ENCODE measurements at places on chromosomes 16 and 17.

GRCh38 chr17:48472411-48473281, 42.6 kb upstream of the SKAP1 start:
- DNase-seq, result peak; percentile 47

DNA sequence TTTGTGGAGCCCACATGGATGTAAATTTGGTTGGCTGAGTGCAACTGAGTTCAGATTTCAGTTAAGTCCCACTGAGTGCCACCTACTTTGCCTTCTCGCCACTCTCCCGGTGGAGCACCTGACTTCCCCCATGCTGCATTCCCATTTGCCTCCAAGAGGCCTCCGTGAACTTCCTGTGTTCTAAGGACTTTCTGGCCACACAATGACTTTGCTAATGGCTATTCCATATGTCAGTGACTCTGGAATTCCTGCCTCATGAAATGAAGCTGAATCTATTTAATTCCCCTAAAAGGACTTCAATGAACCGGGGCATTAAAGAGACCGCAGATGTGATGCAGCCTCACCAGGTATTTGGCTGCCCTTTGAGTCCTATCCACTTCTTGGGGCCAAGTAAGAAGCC, 29.9 kb downstream of the ABCC12 start:
- no peak for DNase-seq

GRCh38 chr17:8371786-8372185, 4.7 kb downstream of the KRABD2 start:
- no peak for DNase-seq

GRCh38 chr16:53768593-53768992, 64.6 kb downstream of the FTO start:
- peak; percentile 59 for DNase-seq

DNA sequence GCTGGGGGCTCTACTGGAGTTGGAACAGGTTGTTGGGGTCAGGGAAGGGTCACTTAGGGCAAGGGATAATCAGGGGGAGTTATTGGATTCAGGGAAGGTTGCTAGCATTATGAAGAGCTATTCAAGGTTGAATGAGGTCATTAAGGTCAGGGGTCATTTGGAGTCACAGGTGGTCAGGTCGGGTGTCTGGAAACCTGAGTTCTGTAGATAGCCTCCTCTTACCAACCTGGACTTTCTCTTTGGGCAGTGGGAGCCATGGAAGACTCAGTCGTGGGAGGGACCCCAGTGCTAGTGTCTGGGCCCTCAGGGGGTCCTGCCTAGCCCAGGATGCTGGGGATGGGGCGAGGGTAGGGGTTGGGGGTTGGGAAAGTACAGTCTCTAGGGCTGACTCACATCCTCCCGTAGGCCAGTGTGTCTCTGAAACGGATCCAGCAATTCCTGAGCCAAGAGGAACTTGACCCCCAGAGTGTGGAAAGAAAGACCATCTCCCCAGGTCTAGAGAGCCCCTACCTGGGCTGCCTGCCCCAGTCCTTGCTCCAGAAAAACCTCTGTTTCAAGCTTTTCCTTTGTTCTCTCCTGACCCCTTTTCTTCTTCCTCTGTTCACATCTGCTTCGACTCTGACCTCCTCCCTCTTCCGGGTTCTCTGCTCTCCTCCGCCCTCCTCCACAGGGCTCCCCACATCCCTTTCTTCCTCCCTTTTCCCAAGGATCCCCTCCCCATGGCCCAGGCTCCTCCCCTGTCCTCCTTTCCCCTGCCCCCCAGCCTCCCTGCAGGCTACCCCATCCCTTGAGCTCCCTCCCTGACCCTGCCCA, 33.5 kb downstream of the ABCC3 start:
- DNase-seq, result no peak

DNA sequence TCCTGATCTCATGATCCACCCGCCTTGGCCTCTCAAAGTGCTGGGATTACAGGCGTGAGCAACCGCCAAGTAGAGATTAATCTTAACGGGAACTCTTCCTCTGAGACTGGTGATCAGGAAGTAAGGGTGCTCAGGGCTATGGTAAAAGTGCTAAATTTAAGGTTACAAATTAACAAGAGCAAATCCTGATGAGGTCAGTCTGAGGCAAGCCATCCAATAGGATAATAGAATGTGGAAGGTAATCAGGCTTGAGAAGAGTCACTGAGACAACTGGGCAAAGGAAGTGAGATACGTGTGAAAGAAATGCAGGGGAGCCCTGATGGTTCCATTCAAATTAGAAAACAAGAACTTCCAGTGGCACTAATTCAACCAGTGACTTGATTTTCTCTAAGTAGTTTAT, 69.1 kb downstream of the CACNG1 start:
- DNase-seq, result no peak

DNA sequence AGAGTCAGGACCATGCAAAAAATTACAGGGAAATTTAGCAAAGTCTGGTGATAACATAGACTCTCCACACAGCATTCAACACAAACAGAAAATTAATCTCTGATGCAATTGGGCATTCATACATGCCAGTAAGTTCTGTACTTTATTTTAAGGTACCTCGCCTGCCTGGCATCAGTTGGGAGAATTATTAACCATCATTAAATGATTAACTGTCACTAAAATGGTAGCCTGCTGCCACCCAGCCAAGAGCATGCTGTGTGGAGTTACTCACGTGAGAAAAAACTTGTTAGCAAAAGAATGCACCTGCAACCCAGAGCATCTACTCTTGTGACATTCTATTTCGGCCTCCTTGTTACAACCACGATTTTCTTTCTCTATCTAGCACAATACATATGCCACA, 117.2 kb downstream of the GRIN2A start:
- DNase-seq, result no peak

DNA sequence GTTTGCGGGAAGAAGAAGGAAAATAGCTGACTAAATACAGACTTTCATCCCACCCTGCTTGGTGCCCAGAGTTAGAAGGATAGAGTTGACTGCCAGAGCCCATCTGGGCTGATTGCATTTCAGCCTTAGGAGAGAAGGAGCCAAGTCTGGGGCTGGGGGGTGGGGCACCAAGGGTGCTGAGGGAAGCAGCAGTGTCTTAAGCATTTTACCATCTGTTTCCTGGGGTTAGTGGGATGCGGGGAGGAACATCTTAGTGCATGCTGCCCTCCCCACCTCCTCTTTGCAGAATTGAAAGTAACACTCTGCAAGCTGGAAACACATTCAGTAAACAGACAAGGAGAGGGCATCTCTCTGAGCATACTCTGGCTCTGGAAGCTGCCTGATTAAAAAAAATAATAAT, 1.5 kb upstream of the ARL5C start:
- no peak for DNase-seq

DNA sequence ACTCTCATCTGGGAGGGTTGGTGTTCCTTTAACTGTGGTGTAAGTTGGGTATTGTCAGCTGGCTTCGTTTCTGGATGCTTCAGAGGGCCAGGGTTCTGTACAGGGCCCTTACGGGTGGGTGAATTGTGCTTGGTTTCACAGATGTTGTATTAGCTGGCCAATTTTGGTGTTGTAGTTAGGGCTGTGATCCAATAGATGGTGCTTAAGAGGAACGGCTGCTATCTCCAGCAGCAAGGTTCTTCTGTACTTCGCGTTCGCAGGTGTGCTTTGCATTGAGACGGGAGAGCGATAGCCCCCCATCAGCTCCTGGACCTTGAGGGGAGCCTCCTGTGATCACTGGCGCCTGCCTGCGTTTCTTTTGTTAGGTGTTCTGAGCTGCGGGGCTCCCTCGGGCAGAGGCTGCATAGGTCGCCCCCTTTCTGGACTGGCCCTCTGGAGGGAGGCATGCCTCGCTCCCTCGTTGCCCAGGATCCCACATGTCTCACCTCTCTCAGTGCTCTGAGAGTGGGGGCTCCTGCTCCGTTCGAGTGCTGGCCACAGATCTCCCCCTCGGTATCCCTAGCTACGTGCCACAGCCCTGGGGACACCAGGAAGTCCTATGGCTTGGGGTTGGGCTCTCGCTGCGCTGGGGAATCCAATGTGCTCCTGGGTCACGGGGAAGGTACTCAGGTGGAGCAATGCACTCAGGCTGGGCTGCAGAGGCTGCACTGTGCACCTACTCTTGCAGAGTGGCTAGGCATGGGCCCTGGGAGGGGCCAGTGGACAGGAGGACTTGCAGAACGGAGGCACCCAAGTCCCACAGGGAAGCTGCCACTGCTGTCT, 837 bp upstream of the PRDM7 start:
- DNase-seq, result peak; percentile 56

DNA sequence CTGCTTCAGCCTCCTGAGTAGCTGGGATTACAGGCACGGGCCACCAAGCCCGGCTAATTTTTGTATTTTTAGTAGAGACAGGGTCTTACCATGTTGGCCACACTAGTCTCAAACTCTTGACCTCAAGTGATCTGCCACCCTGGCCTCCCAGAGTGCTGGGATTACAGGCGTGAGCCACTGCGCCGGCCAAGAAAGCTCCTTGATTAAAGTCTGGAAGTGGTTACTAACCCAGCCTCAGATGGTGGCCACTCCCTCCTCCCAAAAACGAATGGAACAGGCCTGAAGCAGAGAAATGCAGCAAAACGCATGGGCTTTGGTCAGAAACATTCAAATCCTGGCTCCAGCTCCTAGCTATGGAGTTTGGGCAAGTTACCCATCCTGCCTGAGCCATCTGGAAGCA, 11.3 kb downstream of the FKBP10 start:
- no peak for DNase-seq

DNA sequence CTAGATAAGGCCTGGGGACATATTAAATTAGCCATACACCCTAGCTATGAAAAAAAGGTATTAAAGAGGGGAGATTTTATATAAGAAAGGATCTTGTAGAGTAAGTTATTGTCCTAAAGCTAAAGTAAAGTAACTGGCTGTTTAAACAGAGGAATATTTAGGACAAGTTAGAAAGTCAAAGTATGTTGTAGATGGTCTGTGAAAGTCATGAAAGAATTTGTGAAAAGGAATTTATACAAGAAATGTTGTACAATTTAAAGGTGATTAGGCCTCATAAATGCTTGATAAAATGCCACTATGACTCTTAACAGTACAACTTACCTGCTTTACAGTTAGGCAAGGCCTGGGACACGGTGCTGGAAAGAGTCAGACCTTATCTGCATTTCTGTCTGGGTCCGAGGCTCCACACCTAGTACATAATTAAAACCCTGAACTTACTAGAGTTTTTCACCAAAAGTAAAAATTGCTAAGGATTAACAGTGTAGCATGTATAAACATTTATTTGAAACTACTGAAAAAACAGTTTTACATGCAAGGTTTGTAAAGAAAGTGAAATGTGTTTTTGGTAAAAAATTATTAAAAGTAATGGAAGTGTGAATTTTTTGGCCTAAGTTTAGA, 445.3 kb upstream of the TOM1L1 start:
- no peak for DNase-seq

DNA sequence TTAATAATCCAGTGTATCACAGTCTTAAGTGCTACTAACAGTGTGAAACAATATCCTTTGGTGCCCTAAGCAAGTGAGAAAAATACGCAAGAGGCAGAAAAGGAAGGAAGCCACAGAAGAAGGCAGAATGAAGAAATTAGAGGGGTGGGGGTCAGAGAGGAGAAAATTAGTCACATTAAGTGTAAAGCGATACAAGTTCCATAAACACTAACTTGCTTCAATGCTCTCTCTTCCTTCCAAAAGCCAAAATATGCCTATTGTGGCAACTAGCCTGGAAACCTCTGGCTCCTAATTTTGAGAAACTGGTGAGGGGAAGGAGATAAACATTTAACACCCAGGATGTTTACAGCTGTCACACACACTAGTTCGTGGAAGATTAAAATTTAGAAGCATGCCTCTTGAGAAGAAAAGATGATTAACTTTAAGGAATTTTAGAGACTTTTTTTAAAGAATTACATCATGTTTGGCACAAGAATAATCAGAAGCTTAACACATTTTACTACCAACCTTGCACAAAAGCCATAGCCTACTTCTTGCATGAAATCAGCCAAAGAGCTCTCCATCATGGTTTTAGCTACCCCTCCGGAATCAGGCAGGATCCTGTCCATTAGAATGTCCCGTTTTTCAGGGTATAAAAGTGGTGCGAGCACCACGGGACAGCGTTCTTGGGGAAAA, 44.7 kb downstream of the CNOT1 start:
- no peak for DNase-seq

- DNase-seq, result no peak
Measured at GRCh38 chr17:57541472-57542394, 203.4 kb downstream of the CCDC182 start.
